ENCODE measurements at places on chromosomes 7 and 10.

DNA sequence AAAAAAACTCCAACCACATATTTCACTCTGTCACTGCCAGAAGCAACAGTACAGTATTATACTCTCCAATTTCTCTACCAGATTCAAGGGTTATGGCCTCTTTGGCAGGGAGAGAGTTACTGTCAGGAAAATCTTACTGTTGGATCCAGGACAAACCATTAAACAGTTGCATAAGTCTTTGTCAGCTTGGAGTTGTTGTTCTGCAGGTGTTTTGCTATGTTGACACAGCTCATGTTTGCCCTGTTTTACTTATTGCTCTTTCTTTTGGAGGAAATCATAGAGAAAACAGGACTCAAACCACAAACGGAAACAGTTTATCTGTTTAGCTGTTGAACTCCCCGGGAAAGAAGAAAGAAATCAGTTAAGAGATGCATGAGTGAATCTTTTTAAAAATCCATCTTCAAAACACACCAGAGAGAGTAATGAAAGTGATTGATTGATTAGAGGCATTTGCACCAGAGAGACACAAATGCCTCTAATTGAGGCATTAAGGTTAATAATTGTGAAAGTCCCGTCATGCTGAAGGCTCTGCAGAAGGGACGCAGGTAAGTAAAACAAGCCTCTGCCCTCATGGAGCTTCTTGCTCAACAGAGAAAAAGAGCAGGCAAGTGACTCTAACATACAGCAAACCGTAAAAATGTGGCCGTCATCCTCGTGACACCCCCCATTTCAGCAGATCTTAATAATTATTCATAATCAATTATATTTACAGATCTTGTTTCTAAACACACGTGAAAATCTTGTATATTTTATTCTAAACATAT, 38.7 kb upstream of the ARHGAP21 start:
- no peak for DNase-seq

DNA sequence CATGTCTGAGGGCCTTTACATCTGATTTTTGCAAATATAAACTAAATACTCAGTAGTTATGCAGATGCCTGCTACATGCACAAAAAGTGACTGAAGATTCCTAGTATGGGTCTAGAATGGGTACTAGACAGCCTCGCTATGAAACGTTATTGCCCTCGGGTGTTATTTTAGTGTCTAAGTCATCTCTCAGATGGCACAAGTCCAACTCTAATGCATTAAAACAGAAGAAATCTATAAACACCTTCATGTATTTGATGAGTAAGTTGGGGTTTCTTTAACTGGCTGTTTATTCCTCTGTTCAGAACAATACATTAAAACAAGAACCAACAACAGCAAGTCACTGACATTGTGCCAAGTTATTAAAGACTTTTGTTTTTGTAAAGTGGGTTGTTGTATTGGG, 41.6 kb downstream of the TEX36 start:
- no peak for DNase-seq

- DNase-seq, result no peak
These were observed 79.1 kb upstream of the PPIF start for GRCh38 chr10:79268161-79268601.

DNA sequence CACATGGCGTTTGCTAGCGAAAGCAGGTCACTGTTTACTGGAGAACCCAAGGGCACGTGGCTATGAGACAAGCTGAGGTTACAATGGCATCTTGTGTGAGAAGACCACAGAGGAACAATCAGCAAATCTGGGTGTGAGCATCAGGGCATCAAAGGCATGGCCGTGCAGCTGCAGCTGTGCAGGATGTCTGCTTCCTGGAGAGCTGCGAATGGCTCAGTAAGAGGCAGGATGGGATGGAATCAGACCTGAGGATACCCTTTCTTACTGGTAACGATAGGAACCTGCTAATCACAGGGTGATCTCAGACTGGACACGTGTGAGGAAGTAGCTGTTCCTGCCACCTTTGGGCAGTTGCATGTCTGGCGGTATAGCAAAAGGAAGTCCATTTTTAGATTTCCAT, 119.5 kb downstream of the RNF216 start:
- peak; percentile 18 for DNase-seq

- no peak for DNase-seq
These were observed 112.7 kb downstream of the TCERG1L start for GRCh38 chr10:131198843-131199242.

DNA sequence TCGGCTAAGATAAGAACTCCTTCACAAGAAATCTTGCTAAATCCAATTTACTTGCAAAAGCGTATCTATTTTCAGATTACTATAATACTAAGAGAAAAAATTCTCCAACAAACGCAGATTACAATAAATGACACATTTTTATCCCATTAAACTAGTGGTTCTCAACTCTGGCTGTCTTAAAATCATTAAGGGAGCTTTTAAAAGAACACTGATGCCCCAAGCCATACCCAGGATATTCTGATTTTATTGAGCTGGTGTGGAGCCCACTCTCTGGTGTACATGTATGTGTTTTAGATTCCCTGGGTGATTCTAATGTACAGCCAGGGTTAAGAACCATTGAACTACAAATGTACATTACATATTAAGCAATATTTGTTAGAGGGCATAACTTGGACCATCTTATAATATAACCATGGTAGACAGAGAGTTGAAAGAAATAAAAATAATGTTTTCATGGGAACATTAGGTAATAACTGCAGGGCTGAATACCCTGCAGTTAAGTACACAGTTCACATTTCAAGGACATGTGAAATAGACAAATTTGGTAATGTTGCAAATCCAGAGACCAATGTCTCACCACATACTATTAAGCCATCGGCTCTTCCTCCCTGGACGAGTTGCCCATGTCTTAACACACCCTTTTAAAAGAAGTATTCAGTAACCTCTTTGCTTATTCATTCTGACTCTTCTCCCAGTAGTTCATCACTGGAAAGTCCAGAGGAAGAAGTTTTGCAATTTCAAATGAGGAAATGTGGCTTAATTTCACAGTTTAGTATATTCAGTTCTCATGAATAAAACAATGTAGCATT, 6.2 kb downstream of the GSAP start:
- peak; percentile 6 for DNase-seq

DNA sequence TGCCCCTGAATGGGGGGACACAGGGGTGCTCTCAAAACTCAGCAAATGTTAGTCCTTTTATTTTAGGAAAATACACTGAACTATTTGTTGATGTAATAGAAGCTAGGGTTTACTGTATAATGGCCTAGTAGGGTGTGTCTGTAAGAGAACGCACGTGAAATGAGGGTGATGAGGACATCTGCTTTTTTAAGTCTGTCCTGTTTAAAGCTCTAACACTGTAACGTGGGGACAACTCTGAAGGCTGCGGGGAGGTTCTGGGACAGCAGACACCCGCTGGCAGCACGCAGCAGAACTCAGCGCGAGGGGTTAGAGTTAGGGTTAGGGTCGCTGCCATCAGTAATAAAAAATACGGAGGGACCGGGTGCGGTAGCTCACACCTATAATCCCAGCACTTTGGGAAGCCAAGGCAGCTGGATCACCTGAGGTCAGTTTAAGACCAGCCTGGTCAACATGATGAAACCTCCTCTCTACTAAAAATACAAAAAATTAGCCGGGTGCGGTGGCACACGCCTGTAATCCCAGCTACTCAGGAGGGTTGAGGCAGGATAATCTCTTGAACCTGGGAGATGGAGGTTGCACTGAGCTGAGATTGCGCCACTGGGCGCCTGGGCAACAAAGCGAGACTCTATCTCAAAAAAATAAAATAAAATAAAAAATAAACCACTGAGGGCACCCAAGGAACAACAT, 98.0 kb downstream of the CTBP2 start:
- DNase-seq, result no peak

GRCh38 chr7:7136466-7137381, 45.6 kb upstream of the C1GALT1 start:
- DNase-seq, result no peak

GRCh38 chr7:55129541-55130394, 111.0 kb downstream of the EGFR start:
- no peak for DNase-seq

DNA sequence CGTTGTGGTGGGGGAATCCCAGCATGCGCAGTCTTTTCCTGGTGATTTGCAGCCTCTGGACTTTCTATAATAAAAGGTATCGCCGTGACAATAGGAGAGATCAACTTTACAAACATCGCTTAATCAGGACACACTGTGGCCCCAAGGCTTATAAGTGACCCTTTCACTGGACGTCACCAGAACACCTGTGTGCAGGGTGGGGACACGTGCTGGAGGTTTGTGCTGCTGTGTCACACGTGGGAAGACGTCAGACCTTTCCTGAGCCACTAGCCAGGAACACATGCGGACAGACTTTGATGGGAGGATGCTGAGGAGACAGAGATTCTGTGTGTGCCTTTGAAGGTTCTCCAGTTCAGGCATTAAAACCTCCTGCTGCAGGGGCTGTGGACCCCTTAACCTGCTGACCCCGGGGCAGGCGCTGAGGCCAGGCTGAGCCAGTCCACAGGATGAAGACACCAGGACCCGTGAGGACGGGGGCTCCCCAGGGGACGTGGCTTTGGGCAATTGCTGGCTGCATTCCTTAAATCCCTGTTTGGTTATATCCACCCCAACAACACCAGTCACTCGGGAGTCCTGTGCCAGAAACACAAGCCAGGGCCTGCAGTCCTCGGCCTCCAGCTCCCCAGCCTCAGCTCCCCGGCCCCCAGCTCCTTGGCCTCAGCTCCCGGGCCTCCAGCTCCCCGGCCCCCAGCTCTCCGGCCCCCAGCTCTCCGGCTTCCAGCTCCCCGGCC, 183.4 kb downstream of the PTPRN2 start:
- DNase-seq, result no peak

DNA sequence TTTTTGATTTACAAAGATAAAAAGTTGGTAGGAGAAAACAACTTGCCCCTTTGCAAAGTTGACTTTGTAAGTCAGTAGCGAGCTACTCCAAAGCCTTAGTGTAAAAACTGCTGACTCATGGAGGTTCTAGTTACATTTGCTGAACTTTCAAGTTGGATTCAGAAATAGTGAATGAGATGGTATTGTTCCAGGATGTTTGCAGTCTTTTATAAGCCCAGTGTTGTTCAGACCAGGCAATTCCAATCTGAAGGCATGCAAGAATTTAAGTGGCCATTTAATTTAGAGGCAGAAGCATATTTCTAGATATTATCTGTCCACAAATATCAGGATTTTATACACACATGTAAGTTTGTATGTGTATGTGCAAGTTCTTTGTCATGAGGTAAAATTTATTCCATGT, 21.6 kb downstream of the TES start:
- DNase-seq, result no peak

GRCh38 chr10:127227663-127228062, 31.3 kb upstream of the INSYN2A start:
- no peak for DNase-seq

GRCh38 chr7:76332078-76332477, 26.7 kb downstream of the YWHAG start:
- DNase-seq, result no peak

GRCh38 chr7:12751764-12752163, 64.3 kb downstream of the ARL4A start:
- DNase-seq, result no peak

DNA sequence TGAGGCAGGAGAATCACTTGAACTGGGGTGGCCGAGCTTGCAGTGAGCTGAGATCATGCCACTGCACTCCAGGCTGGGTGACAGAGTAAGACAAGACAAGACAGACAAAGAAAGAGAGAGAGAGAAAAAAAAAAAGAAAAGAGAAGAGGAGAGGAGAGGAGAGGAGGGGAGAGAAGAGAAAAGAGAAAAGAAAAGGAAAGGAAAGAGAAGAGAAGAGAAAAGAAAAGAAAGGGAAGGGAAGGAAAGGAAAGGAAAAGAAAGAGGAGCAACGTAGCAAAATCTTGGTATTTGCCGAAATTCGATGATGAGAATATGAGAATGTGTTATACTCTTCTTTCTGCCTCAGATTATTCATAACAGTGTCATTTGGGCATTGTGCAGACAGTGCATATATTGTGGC, 101.2 kb upstream of the PFKP start:
- DNase-seq, result no peak

DNA sequence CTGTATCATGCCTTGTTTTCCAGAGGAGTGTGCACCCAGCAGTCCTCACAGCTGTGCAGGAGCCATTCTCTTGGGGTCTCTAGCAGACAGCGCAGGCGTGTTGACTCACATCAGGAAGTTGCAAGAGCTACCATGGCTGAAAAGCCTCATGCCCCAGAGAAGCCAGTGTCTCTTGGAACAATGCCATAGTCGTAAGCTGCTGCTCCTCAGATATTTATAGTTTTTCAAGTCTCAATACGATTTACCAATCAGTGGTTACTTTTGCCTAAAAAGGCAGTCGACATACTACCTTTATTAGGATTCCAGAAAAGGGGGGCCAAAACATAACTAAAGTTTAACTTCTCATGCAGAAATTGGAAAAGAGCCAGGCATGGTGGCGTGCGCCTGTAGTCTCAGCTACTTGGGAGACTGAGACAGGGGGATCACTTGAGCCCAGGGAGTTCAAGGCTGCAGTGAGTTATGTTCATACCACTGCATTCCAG, 407.7 kb downstream of the PARD3 start:
- no peak for DNase-seq

- DNase-seq, result no peak
These were observed 40.2 kb downstream of the FOXK1 start for GRCh38 chr7:4722308-4722707.

- no peak for DNase-seq
These were observed 232.2 kb downstream of the TRIL start for GRCh38 chr7:28725911-28726310.

DNA sequence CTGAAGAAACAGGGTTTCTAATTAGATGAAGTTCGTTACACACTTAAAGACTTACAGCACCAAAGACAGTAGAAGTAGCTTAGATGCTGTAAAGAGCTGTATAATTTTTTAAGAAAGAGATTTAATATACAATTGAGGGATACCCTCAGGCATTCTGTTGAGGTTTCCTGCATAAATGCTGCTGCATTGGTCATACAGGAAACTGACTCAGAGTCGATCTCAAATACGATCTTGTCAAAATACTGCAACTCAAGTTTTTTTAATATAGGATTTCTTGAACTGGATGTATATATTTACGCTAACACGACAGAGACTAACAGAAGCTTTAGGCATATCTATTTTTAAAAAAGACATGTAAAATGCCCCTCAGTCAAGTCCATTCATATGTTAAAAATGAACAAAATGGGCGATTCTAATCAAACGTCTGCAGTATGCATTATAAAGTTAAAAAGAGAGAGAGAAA, 2.4 kb upstream of the ARID5B start:
- peak; percentile 55 for DNase-seq

DNA sequence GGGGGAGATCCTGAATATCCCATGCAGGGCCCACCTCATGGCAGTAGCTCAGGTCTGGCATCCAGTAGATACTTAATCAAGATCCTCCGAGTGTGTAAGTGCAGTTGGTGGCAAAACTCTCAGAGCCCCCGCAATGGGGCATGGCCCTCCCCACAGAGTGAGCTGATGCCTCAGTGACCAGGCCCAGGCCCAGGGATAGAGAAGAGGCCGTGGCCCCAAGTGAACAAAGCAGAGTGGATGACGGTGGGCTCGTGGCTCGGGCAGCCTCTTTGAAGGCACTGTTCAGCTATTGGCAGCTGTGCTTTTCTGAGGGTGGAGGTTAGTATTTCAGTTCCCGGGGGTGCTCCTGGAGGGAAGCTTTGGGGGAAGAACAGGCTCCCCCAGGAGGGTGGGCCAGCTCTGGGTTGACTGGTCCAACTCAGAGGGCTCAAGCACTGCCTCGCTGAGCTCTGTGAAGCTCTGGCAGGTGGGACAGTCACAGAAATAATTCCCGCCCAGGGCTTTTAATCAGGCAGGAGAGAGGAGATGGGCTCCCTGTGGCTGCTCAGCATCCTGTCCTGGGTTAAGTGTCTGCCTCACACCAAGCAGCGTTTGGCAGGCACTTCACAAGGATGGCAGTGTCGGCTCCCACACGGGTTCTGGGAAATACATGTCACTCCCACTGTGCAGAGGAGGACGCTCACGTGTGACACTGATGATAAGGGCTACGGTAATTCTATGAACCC, 583.6 kb downstream of the TCERG1L start:
- no peak for DNase-seq

GRCh38 chr10:519055-519715, 170.3 kb downstream of the DIP2C start:
- DNase-seq, result no peak

Measured in CD4-positive, alpha-beta T cell treated with Interleukin-10 for 1 hour (primary cell).